ENCODE measurements at places on chromosomes 7 and 10.
A peak's percentile ranks its signal among the peaks of the same experiment; 100 is the strongest.

DNA sequence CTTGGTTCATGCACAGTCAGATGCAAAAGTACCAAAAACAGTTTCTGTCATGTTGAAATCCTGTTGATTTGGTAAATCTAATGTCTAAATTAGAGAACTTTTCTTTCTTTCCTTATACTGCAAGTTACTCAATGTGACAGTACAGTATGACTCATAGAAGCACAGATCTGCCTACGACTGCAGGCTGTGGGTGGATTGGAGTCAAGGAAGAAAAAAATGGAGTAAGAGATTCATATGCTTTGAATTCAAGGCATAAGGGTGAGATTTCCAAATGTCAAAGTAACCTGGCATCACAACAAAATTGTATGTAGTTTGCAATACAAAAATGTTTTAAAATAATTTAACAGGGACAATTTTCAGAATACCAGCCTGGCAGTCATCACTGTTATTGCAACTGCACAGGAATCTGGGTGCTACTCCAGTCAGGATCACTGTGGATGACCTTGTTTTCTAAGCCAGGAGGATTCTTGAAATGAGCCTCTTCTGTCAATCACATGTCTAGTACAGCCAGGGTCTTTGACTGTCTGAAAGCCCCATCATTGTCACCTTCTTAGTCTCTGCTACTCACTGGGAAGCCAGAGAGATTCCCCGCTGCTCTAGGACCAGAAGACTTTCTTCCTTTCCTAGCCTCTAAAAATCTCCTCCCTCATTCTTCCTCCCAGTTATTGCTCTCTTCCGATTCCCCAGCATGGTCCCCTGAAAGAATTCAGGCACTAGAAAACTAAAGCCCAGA lies 83.6 kb downstream of the CD36 start:
- no peak for DNase-seq
- H3K27ac ChIP-seq = no peak overlapping the region
- H3K36me3 ChIP-seq = no peaks in the 10 kb centered on the region

DNA sequence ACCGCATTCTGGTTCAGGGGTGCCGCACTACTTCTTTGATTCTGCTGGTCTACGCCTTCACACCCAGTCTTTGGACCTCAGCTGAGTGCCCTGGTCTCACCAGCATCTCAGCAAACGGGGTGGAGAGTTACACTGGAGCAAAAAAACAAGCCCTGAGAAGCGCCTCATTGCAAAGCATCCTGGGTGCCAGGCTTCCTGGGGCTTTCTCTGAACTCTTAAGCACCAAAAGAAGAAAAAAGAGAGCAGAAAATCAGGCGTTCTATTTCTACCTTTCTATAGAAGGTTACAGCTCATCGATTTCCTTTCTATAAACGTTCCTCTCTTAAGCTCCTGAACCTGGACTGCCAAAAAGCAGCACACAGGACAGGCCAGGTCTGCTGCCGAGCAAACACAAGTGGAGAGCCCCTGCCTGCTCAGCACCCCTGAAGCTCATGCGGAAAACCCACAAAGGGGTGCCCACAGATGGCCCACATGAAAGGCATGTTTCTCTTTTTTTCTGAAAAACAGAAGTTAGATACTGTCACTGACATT lies 217.9 kb downstream of the SFMBT2 start:
- peak overlapping the region; percentile 75 for H3K4me3 ChIP-seq
- no peaks in the 10 kb centered on the region for H3K27me3 ChIP-seq
- H3K27ac ChIP-seq = peak overlapping the region; percentile 92

DNA sequence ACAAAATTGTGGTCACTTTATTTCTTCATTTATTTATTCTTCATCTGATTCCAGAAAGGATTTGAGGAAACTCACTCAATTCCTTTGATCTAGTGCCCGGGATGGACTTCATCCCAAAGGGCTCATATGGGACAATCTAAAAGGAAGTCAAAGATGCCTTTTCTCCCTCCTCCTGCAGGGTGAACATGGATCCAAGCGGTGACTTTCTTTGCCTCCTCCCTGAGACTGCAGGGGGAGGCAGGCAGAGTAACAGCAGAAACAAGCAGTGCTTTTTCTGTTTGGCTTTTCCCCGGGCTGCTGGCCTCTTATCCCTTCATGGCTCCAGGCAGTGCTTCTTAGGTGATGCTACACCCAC lies 10.0 kb upstream of the DNMBP start:
- peaks cover 10% of the 10 kb centered on the region for H3K27me3 ChIP-seq
- no peak for DNase-seq
- no peaks in the 10 kb centered on the region for H3K36me3 ChIP-seq

DNA sequence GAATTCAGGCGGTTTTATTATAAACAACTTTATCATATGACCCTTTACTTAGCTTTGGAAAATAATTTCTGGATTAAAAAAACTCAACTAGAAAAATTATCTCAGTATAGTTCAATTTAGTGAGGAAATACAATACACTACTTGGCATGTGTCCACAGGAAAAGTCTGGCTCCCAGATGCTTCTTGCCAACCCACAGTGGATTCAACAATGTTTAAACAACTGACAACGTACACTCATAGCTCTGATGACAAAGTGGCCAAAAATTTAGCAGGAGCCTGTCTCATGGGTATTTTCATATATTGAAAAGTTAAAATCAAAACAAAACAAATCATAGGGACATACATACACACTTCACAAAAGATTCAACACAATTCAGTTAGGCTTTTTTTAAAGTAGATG lies 158.8 kb downstream of the SKAP2 start:
- no peaks in the 10 kb centered on the region for H3K36me3 ChIP-seq
- peaks cover 13% of the 10 kb centered on the region for H3K27me3 ChIP-seq
- no peak for DNase-seq
- no peak overlapping the region for H3K4me3 ChIP-seq
- no peaks in the 10 kb centered on the region for H3K4me1 ChIP-seq

- H3K36me3 ChIP-seq = no peaks in the 10 kb centered on the region
- no peak for DNase-seq
- H3K27me3 ChIP-seq = peaks cover 40% of the 10 kb centered on the region
These were observed 6.2 kb downstream of the VWA2 start for GRCh38 chr10:114245121-114245791.

Data from T-helper 2 cell treated with Interferon-gamma antibody and Interleukin-4, amounts not matched to agents 5 μg/mL and 100 μg/mL, for 36 hours (primary cell).